ENCODE measurements at places on chromosomes 6 and 20.

DNA sequence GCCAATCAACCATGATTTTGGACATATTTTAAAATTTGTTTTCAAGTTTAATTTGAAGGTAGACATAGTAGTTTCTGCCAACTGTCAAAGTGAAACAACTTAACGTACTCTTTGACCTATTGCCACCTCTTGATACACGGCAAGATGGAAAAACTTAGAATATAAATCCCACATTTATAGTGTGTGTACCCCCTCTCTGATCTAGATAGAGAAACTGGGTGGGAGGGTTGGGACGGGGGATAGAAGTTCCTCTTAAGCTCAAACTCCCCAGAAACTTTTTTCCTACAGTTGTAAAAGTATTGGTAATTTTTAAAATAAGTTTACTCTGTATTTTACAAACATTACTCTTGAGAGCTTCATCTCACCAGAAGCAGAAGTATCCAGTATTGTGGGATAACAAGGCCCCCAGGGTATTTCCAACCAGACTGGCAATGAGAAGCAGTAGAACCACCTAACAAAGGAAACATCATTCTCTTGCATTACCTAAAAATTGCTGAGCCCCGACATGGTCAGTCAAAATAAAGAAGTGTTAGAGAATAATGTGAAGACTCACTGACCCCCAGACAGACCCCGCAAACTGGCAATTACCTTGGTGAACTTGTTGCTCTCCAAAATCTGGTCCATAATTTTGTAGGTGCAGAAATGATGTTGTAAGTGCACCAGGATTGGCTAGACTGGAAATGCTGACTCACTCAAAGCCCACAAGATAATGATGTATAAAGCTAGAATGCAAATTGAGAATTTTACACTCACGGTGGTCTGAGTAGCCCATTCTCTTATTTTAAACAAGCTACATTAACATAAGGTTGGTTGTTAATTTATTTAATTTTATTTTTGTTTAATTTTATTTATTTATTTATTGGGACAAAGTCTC is 74.7 kb upstream of the TNFAIP3 start:
- no peak for DNase-seq

- DNase-seq = no peak
These were observed 87.8 kb downstream of the BCAS1 start for GRCh38 chr20:53982624-53983023.

DNA sequence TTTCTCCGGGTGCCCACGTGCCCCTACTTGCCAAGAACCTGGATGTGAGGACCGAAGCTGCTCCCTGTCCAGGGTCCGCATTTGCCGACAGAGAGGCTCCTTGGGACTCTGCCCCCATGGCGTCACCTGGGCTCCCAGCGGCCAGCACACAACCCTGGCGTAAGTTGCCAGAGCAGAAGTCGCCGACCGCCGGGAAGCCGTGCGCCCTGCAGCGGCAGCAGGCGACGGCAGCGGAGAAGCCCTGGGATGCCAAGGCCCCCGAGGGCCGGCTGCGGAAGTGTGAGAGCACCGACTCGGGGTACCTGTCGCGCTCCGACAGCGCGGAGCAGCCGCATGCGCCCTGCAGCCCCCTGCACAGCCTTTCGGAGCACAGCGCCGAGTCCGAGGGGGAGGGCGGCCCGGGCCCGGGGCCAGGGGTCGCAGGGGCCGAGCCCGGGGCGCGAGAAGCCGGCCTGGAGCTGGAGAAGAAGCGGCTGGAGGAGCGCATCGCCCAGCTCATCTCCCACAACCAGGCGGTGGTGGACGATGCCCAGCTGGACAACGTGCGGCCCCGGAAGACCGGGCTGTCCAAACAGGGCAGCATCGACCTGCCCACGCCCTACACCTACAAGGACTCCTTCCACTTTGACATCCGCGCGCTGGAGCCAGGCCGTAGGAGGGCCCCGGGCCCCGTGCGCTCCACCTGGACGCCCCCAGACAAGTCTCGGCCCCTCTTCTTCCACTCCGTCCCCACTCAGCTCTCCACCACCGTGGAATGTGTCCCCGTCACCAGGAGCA is 28.3 kb downstream of the ZNF831 start:
- no peak for DNase-seq

DNA sequence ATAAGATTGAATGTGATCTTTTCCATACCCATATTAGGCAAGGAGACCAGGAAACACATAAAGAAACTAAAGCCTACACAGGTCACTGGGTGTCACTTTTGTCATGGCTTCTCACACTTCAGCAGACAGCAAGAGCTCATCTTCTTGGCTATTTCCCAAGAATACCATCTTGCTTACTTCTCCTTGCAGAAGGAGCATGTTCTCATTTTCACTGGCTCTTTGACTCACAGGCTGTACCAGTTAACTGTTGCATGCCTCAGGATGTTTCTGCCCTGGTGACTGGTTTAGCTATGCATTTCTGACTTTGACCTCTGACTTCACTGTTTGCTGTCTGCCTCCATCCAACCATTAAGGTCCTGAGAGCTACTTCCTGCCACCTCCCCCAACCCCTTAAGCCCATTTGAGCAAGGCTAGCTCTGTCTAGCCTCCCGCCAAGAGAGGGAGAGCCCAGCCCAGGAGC is 40.3 kb upstream of the OGFRL1 start:
- no peak for DNase-seq

- no peak for DNase-seq
These were observed 40.9 kb downstream of the NKX2-4 start for GRCh38 chr20:21356386-21356785.

DNA sequence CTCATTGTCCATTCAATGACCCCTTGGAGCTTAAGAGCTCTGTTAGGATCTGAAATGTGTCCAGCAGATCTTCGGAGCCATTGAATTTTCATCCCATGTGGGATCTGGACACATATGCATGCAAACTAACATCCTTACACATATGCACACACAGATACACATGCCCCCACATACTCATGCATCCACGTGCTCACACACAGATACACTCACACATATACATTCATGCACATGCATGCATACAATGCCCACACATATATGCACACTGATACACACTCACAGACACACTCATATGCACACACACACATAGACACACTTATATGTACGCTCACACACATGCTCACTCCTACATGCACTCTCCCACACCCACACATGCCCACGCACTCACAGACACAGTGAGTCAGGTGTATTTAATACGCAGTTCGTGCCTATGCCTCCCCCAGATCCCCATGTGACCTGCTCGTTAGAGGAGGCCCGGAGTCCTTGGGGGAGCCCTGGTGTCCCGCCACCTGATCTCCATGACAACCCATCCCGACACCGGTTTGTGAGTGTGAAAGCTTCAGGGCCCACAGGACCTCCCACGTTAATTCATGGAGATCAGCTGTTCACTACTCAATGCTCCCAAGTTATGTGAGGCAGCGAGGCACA is 121.9 kb upstream of the SULF2 start:
- no peak for DNase-seq

GRCh38 chr6:24489881-24490280 is 503 bp upstream of the GPLD1 start:
- no peak for DNase-seq

DNA sequence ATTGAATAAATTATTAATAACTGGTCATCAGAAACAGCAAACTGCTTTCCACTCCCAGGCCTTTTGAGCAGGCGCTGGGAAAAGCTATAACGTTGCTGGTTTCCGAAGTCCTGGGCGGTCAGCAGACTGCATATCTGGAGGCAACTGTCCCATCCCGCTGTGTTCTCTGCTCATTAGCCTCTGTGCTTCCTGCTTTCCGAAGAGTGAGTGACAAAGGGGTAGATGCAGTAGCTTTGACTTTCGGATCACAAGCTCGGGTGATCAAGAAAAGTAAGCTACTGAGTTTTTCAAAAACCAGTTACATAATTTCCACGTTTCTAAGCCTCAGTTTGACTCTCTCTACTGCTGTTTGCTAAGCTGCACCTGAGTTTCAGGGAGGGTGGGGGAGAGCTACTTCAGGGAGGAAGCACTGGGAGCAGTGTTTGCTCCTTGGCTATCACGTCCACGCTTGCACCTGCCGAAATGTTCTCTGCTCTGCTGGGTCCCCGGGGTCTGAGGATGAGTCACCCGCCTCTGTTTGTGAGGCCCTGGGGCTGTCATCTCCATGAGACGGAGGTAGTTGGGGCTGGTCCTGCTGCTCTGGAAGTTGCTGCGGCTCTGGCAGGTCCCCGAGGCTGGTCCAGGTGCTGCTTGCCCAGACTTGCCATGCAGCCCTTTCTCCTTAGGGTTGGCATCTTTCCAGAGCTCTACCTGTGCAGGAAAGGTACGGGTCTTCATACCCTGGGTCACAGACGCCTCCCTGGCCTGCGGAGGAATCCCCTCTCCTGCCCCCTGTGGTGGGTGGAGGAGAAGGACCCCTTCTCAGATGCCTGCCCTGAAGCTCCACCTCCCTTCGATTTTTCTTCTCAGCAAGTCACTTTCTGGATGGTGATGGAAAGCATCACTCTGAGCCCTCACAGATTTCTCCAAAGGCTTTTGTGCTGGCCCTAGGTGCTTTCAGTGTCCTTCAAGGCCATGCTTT is 220.0 kb downstream of the QKI start:
- DNase-seq = no peak

GRCh38 chr6:159720708-159721107 is 6.6 kb upstream of the WTAP start:
- peak; percentile 60 for DNase-seq

DNA sequence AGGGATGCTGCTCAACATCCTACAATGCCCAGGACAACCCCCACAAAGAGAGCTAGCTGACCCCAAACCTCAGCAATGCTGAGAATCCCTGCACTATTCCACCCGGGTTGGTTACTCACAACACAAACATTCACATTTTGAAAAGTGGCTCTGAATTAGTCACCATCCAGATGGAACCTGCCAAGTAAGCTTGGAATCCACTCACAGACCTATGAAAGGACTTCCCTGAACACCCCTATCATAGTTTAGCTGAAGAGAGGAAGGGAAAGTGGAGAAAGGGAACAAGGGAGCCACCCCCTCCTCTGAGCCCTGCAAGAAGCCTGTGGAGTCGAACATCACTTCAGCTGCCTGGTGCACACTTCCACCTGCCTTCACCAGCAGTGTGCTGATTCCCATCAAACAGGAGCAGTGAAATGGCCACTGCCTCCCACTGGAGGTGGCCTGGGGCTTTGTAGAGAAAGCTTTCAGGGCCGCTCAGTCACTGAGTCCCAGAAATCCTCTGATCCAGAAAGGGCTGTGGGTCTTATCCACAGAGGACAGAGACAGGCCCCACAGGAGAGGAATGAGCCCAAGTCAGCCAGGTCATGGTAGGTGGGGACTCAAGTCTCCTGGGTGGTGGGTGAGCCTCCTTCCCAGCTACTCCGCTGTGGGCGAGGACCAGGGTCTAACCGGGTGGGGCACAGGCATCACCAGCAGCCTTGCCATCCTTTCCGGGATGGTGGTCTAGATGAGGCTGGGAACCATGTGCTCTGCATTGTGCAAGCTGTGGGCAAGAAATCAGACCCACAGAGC is 203.7 kb downstream of the SYNDIG1 start:
- DNase-seq = no peak

GRCh38 chr6:77055711-77056110 is 407.6 kb downstream of the HTR1B start:
- DNase-seq = no peak

DNA sequence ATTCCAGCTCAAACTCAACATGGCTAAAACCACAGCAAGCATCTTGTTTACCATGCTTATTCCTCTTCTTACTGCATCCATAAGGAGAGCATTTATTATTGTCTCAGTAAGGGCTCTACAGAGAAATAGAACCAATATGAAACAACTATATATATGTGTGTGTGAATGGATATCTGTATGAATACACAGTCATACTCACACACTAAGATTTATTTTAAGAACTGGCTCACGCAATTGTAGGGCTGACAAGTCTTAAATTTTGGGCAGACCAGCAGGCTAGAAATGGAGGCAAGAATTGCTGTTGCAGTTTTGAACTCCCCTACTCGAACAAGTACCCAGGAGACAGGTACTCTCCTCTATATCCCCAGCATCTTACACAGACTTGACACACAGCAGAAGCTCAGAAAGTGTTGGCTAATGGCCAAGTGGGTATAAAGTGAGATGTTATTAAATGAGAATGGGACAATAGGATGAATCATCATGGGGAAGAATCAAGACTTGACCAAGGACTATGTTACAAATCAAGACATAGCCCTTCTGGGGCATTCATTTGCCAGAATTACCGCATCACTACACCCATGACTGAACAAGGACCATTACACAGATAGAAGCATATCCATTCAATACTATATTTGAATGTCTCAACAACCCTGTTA is 13.0 kb downstream of the ZHX3 start:
- no peak for DNase-seq

Measured in Jurkat, Clone E6-1 (cell line).